ENCODE measurements at places on chromosomes 13 and 19.

- peak; percentile 60 for DNase-seq
Measured at GRCh38 chr13:24161010-24161775, 673 bp downstream of the SPATA13 start.

- peak; percentile 86 for DNase-seq
Measured at GRCh38 chr19:39409208-39410016, 2.8 kb downstream of the ZFP36 start.

DNA sequence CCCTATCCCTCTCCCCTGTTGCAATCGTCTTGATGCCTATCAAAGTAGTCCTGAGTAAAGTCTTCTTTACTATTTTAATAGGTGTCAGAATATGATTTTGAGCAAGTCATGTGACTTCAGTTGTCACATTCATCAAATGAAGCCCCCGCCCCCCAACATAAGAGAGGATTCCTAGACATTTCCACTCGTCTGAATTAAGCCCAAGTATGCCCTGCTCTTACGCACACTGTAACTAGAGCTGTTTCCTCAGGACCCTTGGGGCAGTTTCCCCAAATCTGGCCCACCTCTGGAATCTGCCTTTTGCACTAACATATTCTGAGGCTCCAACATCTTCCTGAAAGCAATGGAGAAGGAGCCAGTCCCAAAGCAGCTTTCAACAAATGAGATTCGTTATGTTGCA lies 25.5 kb downstream of the SACS start:
- no peak for DNase-seq

- DNase-seq = no peak
Measured at GRCh38 chr13:20035130-20035529, 76.6 kb downstream of the ZMYM2 start.

DNA sequence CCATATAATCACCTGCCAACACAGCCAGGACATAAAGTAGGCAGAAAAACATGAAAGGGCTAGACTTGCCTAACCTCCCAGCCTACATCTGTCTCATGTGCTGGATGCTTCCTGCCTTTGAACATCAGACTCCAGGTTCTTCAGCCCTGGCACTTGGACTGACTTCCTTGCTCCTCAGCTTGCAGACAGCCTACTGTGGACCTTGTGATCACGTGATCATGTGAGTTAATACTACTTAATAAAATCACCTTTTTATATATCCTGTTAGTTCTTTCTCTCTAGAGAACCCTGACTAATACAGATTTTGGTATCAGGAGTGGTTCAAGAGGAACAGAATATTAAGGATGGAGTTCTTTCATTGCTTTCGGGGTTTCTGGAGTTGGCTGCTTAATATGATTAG lies 2867.6 kb downstream of the PCDH9 start:
- no peak for DNase-seq

DNA sequence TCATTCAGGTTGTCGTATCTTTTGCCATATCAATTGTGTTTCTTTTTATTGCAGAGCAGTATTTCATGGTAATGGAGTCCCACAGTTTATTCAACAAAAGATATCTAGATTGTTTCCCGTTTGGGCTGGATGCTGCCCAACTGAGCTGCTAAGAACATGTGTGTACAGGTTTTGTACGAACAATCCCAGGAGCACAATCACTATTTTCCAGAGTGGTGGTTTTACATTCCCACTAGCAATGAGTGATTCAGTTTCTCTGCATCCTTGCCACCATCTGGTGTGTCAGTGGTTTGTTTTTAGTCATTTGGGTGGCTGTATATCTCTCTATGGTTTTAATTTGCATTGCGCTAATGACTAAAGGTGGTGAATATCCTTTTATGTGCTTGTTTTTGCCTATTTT lies 52.7 kb upstream of the ZDHHC20 start:
- no peak for DNase-seq

DNA sequence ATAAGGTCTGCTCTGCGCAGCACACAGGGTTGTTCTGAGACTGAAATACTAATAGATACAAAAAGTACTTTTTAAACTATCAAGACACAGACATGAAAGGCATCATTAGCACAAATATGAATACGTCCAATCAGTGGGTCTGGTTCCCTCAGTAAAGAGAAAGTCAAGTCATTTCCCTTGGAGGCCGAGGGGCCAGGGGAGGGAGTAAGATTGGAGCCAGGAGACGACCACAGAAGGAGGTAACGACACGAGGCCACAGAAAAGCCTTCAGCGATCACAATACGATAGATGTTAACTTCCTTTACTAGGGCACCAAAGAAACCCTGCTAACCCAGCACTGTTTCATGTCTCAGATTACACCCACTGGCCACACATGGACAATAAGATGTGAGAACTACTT lies 5.3 kb downstream of the CARS2 start:
- no peak for DNase-seq

- DNase-seq = no peak
Measured at GRCh38 chr13:48979892-48980291, 4.2 kb downstream of the FNDC3A start.

- DNase-seq = peak; percentile 78
Measured at GRCh38 chr19:15264061-15264932, 32.0 kb upstream of the EPHX3 start.

DNA sequence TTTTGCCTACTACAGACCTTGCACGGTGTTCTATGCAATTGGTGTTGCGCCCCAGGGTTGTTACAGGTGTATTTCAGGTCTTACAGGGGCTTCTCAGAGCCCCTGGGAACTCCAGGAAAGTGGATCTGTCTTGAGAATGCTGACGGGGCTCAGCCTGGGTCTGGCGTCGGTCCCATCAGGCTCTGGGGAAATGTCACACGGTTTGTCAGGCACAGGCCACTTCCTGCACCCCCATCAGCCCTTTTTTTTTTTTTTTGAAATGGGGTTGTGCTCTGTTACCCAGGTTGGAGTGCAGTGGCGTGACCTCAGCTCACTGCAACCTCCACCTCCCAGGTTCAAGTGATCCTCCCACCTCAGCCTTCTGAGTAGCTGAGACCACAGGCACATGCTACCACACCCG lies 13.2 kb downstream of the CLEC4G start:
- DNase-seq = no peak

DNA sequence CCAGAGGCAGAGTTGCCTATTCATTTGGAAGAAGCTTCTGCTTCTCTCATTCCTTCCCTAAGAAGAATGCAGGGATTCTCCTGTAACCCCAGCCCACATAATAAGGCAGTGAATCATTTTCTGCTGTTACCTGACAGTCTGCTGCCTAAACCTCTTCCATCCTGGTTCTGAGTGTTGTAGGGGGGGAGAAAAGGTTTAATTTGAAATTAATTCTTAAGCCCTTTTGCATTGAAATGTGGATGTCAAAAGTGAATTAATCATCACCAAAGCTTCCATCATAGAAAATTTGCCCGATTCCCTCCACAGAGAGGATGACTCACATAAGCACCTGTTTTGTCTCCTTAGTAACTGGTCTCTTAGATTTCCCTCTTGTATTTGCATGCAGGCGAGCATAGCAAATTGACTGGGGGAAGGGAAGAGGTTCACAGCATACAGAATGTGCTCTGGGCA lies 146.7 kb upstream of the FNDC3A start:
- DNase-seq = no peak

DNA sequence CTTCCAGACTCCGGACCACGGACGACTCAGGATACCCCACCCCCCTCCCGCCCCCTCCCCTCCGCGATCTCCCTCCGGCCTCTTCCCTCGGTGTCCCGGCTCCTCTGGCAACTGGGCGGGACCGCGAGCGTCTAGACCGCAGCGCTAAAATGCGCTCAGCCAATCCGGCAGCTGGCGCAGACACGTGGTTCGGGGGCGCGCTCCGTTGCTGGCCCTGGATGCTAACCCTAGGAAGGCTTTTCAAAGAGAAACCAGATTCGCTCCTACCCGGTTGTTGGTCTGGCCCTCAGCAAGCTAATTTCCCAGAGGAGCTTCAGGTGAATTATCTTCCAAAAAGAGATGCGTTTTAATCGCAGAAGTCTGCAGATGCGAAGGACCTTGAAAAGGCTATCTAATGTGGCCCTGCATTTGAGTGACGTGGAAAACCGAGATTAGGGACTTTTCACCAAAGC lies at the start of gene DZIP1:
DZIP1 (minus strand) TSS at position 106 of the 452 bp plus-strand sequence. CDS start 2,677 bp downstream, outside the sequence.
- peak; percentile 25 for DNase-seq

DNA sequence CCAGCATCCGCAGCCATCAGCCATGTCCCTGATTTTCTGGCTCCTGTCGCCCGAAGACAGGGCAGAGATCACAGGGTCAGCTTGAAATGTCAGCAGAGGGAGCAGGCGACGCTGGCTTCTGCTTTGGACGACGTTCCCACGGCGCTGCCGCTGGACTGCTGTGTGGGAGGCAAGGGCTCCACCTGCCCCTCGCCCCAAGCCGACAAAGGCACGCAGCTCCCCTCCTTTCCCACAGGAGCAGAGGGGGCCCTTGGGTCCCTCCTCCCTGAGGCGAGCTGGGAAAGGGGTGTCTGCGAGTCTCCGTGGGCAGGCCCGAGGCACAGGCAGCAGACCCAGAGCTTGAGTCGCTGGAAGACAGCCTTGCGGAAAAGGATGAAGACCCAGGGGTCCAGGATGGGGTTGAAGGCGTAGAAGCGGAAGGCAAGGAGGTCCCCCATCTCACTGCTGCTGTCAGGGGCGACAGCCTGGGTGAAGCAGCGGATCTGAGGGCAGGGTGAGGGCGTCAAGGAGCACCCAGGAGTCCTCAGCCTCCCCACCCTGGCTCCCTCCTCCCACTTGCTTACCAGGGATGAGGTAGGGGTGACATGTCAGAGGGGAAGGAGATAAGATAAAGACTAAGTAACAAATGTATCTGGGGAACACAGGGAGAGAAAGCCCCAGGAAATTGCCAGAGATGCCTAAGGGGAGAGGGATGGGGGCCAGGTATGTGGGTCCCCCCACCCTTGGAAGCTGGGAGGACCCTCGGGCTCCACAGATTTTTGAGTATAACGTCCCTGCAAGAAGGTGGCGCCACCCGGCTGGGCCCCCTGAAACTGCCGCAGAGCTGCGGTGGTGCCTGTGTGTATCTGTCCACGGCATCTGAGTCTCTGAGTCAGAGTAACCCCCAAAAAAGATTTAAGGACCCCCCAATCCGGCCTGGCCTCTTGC lies 3.4 kb downstream of the PTGIR start:
- no peak for DNase-seq

GRCh38 chr19:30107251-30107650 lies 165.2 kb downstream of the URI1 start:
- no peak for DNase-seq

DNA sequence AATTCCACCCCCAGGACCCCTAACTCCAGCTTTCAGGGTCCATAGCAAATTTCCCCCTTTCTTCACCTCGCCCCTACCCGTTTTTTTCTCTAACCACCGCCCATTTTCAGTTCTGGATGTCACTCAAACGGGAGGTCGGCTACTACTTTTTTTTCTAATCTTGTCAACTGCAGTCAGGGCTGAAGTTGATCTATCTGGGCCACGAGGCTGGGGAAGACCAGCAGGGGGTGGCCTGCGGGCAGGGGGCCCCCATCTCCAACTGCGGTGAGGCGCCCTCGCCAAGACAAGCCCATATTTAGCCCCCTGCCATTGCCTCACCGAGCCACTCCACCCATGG lies 748 bp downstream of the LHFPL6 start:
- peak; percentile 13 for DNase-seq

DNA sequence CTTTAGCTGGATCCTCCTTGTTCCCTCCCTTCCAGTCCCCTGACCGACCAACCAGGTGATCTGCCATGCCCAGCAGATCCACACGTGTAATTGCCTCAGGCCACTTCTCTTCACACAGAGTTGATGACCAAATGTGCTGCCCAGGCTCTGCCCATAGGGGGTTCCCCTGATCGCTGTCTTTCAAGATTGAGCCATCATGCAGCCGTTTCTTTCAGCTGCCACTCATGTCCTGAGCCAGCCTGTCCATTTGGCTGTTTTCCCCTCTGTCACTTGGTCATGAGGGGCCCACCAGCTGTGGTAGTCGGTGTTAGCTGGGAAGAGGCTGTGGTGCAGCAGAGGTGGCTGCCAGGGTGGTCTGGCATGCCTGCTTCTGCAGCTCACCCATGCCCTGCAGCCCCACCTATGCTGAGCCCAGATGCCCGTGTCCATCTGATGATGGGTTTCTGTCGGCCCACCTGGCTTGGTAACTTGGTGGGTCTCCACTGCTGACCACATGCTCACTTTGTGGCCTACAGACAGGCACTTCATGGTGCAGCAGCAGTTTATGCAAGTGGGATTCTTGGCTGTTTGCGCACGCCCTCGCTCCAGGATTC lies 35.6 kb upstream of the GPR183 start:
- DNase-seq = no peak

- DNase-seq = no peak
Measured at GRCh38 chr19:49602806-49603205, 11.8 kb downstream of the PRR12 start.

DNA sequence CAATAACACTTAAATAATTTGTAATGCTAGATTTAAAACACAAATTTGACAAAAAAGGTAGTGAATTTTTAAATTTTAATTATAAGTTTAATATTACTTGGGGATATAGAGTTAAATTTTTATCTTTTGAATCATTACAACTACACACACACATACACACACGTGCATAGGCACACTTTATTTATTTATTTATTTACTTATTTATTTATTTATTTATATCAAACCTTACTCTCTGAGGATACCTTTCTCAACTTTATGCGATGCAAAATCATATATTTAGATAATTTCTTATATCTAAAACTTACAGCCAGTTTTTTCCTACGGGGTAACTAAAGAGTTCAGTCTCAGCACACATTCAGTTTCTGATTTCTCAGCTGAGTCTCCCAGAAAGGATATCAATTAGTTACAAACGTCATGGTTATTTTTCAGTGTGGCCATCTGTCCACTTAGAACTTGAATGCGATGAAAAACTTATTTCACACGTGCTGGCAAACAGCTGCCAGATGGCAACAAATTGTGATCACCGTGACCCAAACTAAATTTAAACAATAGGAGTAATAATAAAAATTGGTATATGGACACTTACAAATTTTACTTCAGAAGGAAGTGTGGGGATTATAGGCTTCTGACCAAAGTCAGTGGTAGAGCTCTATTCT lies 683.1 kb upstream of the PRR20A start:
- DNase-seq = no peak

DNA sequence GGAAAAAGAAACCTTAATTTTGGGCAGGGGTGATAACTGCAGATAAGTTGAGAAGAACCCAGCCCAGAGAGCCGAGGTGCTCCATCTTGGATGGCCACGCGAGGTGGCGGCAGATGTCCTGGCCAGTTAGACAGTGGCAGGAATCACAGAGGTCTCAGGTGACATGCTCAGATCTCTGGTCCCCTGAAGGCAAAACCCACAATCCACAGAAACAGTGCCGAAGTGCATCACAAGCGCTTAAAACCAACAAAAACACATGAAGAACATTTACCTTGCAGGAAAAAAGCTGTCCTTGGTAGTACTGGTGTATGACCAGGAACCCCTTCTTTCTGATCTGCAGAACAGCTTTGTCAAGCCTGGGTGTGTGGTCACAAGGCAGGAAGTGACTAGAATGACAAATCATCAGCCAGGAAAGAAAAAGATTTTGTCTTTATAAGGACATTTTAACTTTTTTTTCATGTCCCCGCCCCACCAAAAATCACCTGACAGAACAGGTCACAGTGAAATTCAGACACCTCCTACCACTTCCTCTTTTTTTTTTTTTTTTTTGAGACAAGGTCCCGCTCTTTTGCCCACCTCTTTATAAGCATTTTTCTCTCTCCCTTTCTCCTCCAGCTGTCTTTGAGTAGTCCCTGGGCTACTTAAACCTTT lies at the start of gene LCP1:
LCP1 (minus strand) TSS at position 338 of the 651 bp plus-strand sequence. CDS start 22,515 bp downstream, outside the sequence.
- DNase-seq = peak; percentile 84

GRCh38 chr19:277131-277530 lies 14.1 kb downstream of the PLPP2 start:
- no peak for DNase-seq

- no peak for DNase-seq
Measured at GRCh38 chr13:61417086-61417570, 1.5 kb upstream of the PCDH20 start.
